ENCODE measurements at places on chromosomes 1 and 21. TPM values are rescaled to one million over a fixed set of nuclear protein-coding genes. Genes with fewer than 3 reads are reported as not detected.

Gene KLF17
- under 0.01 TPM for total RNA-seq

Gene RAP1A
- 18.8 TPM for total RNA-seq

Gene FOXO6
- total RNA-seq, result not detected

Gene TSSK3
- 0.57 TPM for total RNA-seq

Gene UBL4B
- total RNA-seq, result not detected

Gene TRAF3IP3
- total RNA-seq, result not detected

Gene OVAAL
- total RNA-seq, result not detected

Gene OLFML2B
- total RNA-seq, result 10.7 TPM

Gene FCER1G
- total RNA-seq, result not detected

Gene FAM163A
- not detected for total RNA-seq

Gene SOX13
- 5.4 TPM for total RNA-seq

Gene WDR64
- not detected for total RNA-seq

Gene NUP210L
- total RNA-seq, result under 0.01 TPM

Gene SLC35E2B
- 51.4 TPM for total RNA-seq

Gene IL22RA1
- total RNA-seq, result under 0.01 TPM

Gene CBS
- 101 TPM for total RNA-seq

Gene UTS2
- total RNA-seq, result not detected

Gene RIPPLY3
- total RNA-seq, result not detected

Gene DYNLT4
- not detected for total RNA-seq

Gene FOXJ3
- 38.4 TPM for total RNA-seq

Gene BTBD8
- 2.4 TPM for total RNA-seq

Gene ASAP3
- total RNA-seq, result 36.1 TPM

Gene DNAJC28
- 0.86 TPM for total RNA-seq

Gene LENEP
- total RNA-seq, result 0.86 TPM

Gene BACE2
- total RNA-seq, result 18.8 TPM

Gene KCNC4
- total RNA-seq, result 1.3 TPM

Gene TMEM9
- 58.4 TPM for total RNA-seq

Gene SLC35D1
- 37.9 TPM for total RNA-seq

Gene UBE2U
- 0.29 TPM for total RNA-seq

Gene NTRK1
- not detected for total RNA-seq

Gene PGBD5
- 0.14 TPM for total RNA-seq

Gene ETV3L
- not detected for total RNA-seq

Gene NBPF11
- total RNA-seq, result 3.9 TPM

Gene ST6GALNAC3
- total RNA-seq, result not detected

Gene TPTE
- total RNA-seq, result 1.1 TPM

Gene CYP4X1
- total RNA-seq, result not detected

Gene POU2F1
- 9.2 TPM for total RNA-seq

Gene ERICH3
- total RNA-seq, result not detected

Gene MTARC1
- total RNA-seq, result 0.14 TPM

Gene KISS1
- total RNA-seq, result not detected

Gene EDARADD
- total RNA-seq, result 0.43 TPM

Gene PSRC1
- total RNA-seq, result 31.5 TPM

Gene SAMSN1
- total RNA-seq, result not detected

Gene KCNA2
- under 0.01 TPM for total RNA-seq

Gene CYP4Z1
- not detected for total RNA-seq

Gene PTPRF
- 132 TPM for total RNA-seq

Gene ANGPTL1
- total RNA-seq, result 17.1 TPM

Gene LCE1A
- total RNA-seq, result not detected

Gene LCE1C
- not detected for total RNA-seq

Gene TNFSF4
- total RNA-seq, result 9.3 TPM

Gene SLC9C2
- total RNA-seq, result not detected

Gene MCOLN2
- total RNA-seq, result 0.29 TPM

Gene ADSS2
- 42.0 TPM for total RNA-seq

Gene C1orf115
- total RNA-seq, result 2.4 TPM

Gene MX2
- 2.0 TPM for total RNA-seq

Gene WNT9A
- 0.66 TPM for total RNA-seq

Gene TMEM269
- total RNA-seq, result not detected

Gene CCT8
- 175 TPM for total RNA-seq

Gene IBA57
- total RNA-seq, result 7.9 TPM
